ENCODE measurements at places on chromosomes 3 and 15.

GRCh38 chr15:27573805-27574485, 525.2 kb downstream of the OCA2 start:
- no peak for DNase-seq

GRCh38 chr3:120637851-120638559, 41.9 kb downstream of the NDUFB4 start:
- no peak for DNase-seq

DNA sequence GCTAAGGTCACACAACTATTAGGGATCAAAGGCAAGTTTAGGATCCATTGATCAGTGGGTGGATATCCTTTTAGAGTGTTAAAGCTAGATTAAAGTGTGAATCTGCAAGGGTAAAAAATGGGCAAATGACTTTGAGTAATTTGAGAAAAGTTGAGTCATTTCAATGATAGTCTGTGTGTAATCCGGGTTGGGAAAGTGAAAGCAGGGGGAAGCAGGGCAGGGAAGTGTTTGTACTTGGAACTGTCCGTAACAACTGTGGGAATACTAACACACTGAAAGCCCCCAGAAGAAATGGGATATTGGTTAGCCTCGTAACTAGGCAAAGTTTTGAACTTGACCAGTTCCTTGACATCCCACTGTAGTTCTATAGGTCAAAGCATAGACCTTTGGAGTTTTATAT, 187.2 kb upstream of the SLITRK3 start:
- DNase-seq, result no peak

- DNase-seq, result no peak
Observed at GRCh38 chr3:9704347-9705322, 1.0 kb downstream of the CPNE9 start.

DNA sequence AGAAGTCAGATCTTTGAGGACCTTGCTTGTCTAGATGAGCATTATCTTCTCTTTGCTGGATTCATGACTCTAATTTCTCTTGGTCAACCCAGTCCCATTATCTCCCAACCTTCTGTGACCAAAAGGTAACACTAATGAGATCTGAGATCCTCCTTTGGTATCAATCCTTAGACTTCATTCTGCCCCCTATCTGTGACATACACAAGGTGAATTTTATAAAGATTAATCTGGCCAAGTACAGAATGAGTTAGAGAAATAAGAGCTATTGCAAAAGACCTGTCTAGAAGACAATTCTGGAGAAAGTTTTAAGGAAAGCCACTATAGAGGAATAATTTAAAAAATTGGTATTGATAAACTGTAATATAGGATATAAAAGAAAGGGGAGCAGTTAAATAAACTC, 113.8 kb upstream of the KCNMB2 start:
- no peak for DNase-seq

DNA sequence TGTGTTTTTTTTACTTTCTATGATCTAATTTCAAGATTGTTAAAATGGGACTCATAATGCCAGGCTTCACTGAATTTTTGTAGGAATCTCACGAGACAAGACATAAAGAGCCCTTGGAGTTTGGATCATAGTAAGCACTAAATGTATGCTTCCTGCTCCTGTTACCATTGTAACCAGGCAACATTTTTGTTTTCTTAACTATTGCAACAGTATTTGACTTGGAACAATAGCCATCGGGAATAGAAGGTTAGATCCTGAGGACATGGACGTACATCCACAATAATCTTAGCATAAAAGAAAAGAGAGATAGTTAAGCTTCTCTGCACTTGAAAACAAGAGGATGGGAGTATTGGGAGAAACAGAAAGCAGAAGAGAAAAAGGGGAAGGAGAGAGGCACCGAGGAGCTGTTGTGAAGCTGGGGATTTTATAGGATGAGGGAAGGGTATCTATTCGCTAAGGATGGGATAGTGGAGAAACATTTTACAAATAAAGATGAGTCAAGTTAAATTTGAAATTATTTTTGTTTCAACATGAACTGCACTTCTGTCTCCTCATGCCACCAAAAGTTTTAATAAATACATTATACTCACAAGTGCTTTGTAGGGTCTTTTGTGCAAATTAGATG, 131.4 kb downstream of the TMCO5A start:
- DNase-seq, result no peak
